ENCODE measurements at places on chromosomes 16 and 17. TPM values are rescaled to one million over a fixed set of nuclear protein-coding genes. Genes with fewer than 3 reads are reported as not detected.

DNA sequence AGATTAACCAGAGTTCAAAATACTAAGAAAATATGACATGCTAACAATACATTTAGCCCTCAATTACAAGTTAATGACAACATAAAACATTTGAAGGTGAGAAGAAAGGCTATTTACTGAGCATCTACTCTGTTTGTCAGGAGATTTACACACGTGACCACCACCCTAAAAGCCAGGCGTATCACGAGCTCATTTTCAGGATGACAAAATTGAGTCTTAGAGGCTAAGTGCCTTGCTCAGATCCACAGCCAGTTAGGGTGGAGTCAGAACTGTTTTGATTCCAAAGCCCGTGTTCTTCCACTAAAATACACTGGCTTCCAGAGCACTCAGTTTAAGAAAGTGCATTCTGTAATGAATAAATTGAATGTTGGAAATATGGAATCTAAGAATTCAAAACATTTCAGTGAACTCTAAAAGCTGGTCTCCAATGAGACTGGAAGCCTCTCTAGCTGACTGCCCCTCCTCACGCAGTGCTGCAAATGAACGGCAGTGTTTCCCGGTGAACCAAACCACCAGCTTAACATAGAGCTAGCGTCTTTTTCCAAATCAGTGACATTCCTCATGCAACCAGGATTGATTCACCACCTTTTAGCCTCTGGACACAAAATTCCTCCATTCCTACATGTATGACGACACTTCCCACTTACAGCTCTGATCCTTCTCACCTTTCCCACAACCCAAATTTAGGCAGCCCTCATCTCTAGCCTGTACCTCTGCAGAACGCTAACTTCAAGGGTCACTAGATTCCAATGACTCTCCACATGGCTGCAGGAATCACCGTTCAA is 5.9 kb downstream of the ZDHHC7 start:
- DNase-seq = no peak
- no peaks in the 10 kb centered on the region for H3K36me3 ChIP-seq
- no peak overlapping the region for H3K4me3 ChIP-seq
- H3K27ac ChIP-seq = no peak overlapping the region

DNA sequence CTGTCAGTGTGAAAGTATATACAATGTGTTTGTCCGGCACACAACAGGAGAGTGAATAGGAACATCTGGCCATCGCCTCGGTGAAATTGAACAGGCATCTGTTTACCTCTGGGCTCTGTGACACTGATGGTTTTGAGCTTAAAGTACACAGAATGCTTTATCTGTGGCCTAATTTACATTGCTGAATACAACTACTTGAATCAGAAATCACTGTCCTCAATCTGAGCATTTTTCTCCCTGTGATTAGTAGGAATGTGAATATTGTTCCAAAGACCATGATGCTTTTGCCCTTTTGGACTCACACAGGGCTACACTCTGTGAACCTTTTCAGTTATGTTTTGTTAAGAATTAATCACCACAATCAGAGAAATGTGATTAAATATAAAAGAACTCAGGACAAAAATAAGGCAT is 323.0 kb upstream of the TBX2 start:
- H3K4me1 ChIP-seq = no peaks in the 10 kb centered on the region
- H3K27ac ChIP-seq = no peak overlapping the region
- H3K4me3 ChIP-seq = no peak overlapping the region
- no peak for DNase-seq
- no peaks in the 10 kb centered on the region for H3K36me3 ChIP-seq

- no peak overlapping the region for H3K27ac ChIP-seq
- no peaks in the 10 kb centered on the region for H3K36me3 ChIP-seq
These were observed 632.0 kb upstream of the SOX9 start for GRCh38 chr17:71488851-71489250.

DNA sequence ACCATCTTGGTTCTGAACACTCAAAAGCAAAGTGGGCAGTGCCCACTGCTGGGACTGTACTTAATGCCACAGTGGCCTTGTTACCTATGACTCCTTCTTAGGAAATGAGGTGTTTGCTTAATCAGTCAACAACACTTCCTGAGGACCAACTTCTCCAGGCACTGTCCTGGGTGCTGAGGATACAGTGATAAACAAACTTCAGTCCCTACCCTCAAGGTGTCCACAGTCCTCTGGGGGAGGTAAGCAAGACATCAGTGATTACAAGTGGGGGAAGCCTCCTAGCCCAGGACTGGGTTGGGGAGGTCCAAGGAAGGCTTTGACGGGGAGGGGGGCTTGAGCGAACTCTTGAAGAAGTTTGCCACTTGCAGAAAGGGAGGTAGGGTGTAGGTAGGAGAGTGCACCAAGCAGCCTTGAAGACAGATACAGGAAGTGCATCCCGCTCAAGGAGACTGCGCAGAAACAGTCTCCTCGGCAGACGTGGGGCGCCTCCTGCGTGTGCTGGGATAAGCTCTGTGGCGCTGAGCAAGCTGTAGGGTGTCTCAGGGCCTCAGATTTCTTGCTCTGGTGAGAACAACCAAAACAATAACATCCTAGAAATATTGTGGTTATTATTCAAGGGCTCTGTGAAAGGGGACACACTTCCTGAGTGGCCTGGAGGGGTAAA is 2.6 kb upstream of the ABCC3 start:
- H3K27me3 ChIP-seq = peaks cover 42% of the 10 kb centered on the region
- peaks cover 7% of the 10 kb centered on the region for H3K4me1 ChIP-seq
- H3K36me3 ChIP-seq = no peaks in the 10 kb centered on the region

- no peaks in the 10 kb centered on the region for H3K27me3 ChIP-seq
- H3K4me1 ChIP-seq = no peaks in the 10 kb centered on the region
- no peaks in the 10 kb centered on the region for H3K36me3 ChIP-seq
- H3K27ac ChIP-seq = no peak overlapping the region
These were observed 398.1 kb downstream of the KCNJ18 start for GRCh38 chr17:22090263-22090935.

DNA sequence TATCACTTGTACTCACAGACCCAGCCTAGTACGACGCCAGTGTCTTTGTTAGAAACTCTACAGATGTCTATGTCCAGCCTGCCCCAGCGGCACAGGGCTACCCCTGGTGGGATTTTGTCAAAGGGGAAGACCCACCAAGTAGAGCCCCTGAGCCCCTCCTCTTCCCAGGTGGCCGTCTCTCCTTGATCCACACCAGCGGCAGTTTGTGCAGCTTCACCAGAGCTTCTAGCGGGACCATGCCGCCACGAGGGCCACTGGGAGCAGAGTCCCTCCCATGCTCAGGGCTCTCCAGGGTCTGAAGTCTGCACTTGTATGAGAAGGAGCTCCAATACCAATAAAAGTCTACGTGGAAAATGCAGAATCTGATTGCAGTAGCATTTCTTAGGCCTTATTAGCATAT is 157.1 kb downstream of the RPTOR start:
- H3K27me3 ChIP-seq = no peaks in the 10 kb centered on the region
- H3K36me3 ChIP-seq = no peaks in the 10 kb centered on the region

DNA sequence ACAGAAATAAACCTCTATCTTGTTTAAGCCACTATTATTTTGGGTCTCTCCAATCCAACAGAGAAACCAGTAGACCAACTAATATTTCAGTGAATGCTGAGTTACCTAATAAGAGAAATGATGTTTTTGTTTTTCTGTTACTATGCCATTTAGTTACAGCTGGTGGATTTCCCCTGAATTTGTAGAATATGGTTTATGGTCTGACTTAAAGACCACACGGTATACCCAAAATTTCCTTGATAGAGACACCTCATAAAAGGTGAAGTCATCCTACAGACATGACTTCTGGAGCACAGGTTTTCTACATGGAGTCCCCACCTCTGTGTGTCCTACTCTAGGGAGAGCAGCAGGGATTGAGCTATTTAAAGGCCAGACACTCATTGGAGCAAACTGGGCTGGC is 13.3 kb downstream of the PIK3R5 start:
- DNase-seq = no peak
- no peak overlapping the region for H3K4me3 ChIP-seq
- no peaks in the 10 kb centered on the region for H3K4me1 ChIP-seq
- H3K27me3 ChIP-seq = no peaks in the 10 kb centered on the region

HNF1B gene
- 0.13 TPM for total RNA-seq

CLEC18C gene
- total RNA-seq = 0.50 TPM

BAIAP3 gene
- total RNA-seq = 7.9 TPM

All from H1 (cell line).